ENCODE measurements at places on chromosomes 4 and X.

DNA sequence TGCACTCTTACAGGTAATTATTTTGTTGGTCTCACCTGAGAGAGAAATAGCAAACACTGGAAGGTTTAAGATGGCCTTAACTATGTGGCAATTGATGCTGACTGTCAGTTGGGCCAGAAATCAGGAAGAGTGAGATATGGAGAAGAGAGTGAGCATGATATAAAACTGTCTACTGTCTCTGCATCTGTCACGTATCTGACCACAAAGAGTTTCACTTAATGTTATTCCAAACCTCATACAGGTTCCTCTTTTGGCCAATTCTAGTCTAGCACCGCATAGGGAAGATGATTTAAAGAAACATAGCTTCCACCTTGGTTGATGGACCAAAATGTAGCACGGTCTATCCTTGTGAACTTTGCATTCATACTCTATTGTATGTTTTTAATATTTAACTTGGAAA, 381.0 kb upstream of the BOD1L1 start:
- no peak for DNase-seq

- DNase-seq = no peak
These were observed 83.4 kb upstream of the AFAP1 start for GRCh38 chr4:8022767-8023695.

GRCh38 chr4:122772311-122772710, 39.8 kb downstream of the BBS12 start:
- peak; percentile 78 for DNase-seq

- peak; percentile 2 for DNase-seq
These were observed 15.5 kb downstream of the MCF2 start for GRCh38 chrX:139692506-139692849.

DNA sequence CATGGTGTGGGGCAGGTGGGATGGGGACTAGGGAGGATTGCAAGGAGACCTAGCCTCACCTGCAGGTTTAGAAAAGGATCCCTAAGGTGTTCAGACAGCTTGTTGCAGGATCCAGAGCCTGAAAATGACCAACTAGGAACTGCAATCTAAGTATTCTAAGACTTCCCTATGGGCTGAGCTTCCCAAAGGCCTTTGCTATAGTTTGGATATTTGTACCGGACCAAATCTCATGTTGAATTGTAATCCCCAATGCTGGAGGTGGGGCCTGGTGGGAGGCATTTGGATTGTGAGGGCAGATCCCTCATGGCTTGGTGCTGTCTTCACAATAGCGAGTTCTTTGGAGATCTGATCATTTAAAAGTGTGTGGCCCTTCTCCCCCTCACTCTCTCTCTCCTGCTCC, 52.1 kb downstream of the GPC3 start:
- DNase-seq = no peak

DNA sequence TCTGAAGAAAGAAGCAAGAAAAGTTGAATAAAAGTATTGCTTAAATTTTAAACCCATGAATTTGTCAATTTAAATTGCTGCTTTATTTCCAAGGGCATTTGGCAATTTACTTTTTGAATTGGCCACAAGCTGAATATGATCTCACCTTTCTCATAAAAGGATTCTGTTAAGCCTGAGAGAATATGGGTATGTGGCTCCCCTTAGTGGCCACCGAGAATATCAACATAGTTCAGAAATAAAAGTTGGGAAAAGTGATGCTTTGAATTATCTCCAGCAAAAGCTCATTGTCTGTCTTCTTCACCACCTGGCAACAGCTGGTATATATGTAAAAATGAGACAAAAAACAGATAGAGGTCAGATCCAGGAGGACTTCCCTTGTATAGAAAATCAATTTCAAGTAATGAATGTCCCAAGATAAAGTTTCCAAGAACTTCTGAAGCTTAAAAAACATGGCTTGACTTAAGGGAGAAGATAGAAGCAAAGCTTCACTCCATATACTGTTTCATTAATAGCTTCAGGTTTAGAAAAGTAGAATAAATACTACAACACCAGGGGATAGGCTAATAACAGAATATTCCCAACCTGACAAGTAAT, 290.7 kb upstream of the FAM241A start:
- peak; percentile 61 for DNase-seq

DNA sequence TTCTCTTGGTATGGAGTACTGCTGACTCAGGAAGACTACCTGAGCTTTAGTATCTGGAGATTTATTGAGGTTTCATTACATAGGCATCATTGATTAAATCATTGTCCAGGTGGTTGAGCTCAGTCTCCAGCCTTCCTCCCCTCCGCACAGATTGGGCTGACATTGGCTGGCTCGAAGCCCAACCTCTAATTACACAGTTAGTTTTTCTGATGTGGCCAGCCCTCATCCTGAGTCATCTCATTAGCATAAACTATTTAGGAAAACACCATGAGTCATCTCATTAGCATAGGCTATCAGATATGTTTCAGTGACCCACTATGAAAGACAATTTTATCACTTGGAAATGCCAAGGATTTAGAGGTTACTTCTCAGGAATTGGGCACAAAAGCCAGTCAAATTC, 93.9 kb upstream of the ANKRD50 start:
- peak; percentile 38 for DNase-seq

GRCh38 chr4:113303315-113303714, 253.9 kb downstream of the ANK2 start:
- no peak for DNase-seq

GRCh38 chrX:134692233-134692632, 34.0 kb upstream of the PLAC1 start:
- no peak for DNase-seq

- no peak for DNase-seq
These were observed 4.7 kb upstream of the PCDH18 start for GRCh38 chr4:137536789-137537561.

- no peak for DNase-seq
These were observed 10.9 kb upstream of the MSX1 start for GRCh38 chr4:4848540-4848939.

DNA sequence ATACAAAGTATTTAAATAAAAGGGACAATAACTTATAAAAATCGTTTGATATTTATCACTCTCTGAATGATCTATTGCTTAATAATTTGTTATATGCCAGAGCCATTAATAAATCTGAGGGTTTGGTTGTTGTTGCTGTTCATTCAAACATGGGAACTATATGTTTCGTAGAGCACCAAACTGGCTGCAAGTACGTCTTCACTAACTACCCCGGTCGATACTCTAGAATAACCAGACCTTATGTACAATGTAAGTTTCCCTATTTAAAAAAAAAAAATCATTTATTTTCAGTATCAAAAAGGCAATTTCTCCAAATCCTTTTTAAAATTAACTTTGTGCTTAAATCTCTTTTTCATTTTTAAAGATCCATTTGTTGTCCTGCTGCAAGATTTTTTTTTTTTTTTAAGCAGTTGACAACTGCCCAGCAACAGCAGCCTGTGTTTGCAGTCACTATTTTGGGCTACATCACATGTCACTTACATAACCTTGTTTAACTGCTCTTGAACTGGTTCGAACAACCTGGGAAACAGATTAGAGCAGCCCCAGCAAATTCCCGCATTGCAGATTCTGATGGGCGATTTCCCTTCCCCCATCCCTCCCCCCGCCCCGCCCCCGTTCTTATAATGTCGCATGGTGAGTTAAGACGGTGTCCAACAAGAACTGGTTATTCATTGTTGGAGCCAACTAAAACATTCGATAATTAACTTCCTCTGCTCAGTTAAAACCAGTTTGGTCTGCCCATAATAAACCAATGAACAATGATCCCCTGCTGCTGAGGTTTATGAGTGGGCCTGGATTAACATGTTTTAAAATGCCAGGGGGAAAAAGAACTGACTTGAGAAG, 238.9 kb downstream of the NR3C2 start:
- no peak for DNase-seq

DNA sequence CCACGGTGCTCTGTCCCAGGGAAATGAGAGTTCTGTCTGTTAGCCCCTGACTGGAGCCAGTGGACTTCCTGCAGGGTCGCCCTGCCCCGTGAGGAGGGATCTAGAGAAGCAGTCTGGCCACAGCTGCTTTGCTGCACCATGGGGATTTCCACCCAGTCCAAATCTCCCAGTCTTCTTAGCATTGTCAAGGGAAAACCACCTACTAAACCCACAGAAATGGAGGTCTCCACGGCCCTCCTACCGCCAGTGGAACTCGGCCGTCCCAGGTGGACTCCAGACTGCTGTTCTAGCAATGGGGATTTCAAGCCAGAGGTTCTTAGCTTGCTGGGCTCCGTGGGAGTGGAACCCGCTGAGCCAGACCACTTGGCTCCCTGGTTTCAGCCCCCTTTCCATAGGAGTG, 133.3 kb upstream of the PCDH7 start:
- DNase-seq = no peak

- DNase-seq = peak; percentile 52
These were observed 48.7 kb upstream of the SRD5A3 start for GRCh38 chr4:55297346-55297745.

DNA sequence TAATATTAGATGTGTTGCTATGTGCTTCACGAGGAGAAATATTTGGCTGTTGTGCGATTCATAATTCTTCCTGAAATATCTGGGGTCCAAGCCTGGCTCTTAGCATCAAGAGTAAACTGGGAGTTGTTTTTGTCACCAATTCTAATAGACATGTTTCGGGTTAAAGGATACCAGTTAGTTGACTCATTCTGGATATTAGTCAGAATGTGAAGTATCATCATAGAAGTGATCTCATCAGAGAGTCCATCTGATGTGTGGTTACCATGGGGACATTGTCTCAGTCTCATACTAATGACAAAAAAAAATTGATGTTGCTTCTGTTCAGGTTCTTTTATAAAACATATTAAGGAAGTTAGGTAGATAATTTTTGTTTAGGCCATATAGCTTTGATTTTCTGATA, 57.2 kb upstream of the MTMR1 start:
- DNase-seq = peak; percentile 75

DNA sequence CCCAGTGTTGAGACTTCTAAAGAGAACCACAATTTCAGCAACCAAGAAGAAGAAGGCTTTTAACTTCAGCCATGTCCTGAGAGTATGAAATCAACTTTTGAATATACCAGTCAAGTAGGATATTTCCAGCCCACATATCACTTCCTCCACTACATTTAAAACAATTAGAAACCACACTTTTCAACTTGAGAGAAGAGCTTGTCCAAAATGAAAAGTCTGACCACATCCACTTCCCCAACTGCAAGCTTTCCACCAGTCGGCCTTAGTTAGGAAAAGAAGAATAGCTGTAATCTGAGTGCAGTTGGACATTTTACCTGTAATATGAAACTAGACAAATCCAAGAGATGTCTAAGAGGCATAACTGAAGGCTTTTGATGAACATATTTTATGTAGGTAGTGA, 101.9 kb upstream of the SLC7A11 start:
- DNase-seq = no peak

- DNase-seq = no peak
These were observed 449 bp downstream of the CTPS2 start for GRCh38 chrX:16711893-16712547.

DNA sequence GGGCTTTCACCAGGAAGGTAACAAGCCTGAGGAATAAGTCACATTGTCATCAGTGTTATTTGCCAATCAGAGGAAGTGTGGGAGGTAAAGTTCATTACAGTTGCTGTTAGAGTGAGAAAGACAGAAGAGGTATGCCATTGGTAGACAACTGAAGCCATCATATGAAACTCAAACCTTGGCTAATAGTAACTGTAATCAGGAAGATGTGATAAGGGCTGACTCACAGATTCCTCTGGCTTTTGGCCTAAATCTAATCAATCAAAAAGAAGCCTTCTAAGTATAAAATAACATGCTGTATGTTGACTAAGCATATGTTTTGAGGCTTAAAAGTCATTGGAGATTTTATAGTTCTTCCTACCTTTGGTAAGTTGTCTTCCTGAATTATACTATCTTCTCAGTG, 242.8 kb downstream of the PCDH7 start:
- peak; percentile 85 for DNase-seq

DNA sequence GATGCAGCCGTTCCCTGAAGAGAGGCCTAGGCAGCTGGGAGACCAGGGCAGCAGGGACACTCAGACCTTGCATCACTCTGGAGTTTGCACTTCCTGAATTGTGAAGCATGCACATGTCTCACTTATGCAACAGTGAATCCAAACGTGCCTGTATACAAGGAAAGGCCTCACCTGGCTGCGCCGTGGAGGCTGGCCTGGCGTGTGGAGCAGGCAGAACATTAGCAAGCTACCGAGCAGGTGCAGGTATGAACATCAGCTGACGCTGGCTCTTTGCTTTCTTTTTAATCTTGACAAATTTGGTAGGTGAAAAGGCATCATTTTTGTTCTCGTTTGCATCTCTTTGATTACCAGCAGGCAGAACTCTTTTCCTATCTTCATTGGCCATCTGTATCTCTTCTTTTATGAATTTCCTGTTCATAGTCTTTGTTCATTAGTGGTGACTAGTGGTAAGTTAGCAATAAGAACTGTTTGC, 37.1 kb upstream of the IRAK1 start:
- DNase-seq = peak; percentile 51

DNA sequence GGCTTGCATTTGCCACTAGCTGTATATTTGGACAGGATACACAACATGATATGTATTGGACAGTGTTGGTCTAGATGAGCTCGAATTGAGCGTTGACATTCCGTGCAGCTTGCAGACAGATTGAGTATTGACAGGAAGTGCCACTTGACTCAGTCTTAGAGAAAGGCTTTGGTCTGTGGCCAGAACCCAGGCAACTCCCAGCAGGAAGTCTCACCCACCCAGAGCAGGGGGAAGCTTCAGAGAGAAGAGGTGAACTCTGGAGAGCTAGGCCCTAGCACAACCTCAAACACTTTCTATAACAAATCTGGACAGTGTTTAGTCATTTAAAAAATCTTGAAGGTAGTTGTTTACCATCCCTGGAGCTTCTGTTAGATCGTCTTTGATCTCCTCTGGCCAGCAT, 280.5 kb downstream of the FBXW7 start:
- peak; percentile 13 for DNase-seq

DNA sequence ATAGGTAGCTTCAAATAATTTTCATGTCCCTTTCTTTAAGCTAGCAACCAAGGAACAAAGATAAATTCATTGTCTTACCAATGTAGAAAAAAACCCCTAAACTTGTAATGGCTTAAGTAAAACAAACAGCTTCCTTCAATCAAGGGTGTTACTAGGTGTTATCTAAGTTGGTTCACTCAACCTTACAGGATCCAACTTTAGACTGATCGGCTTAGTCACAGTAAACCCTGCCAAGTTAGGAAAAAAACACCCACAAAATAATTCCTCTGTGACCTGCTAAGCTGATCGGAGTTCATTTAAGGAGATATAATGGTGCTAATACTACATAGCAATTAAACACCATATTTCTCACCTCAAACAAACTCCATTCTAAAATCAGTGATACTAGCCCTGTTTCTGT, 10.1 kb downstream of the AIFM1 start:
- DNase-seq = no peak

- DNase-seq = peak; percentile 34
These were observed 56.1 kb downstream of the KLHL5 start for GRCh38 chr4:39118034-39118658.

DNA sequence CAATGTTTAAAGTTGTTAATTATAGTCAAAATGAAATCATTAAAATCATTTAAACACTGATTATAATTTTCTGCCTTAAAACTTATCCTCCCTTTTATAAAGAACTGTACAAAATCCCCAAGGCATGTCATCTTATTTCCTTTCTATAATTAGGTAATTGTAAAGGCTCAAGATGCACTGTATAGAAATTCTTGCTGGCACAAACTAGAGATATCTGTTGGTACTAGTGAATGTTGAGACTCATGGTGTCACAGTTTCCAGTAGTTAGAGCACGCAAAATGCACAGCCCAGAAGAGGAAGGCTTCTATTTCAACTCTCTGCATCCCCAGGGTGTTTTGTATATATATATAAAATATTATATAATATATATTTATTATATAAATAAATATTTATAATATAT, 22.7 kb upstream of the PLA2G12A start:
- DNase-seq = no peak

- DNase-seq = no peak
These were observed 18.6 kb downstream of the ZCCHC4 start for GRCh38 chr4:25330905-25331808.

All from iris pigment epithelial cell (primary cell).